Stomach (tissue), 19 donors: ENCODE measurements at places on chromosomes 2 and 18. TPM values are rescaled to one million over a fixed set of nuclear protein-coding genes. Genes with fewer than 3 reads are reported as not detected.

CCDC150 gene
- not detected for polyA plus RNA-seq

GCG gene
- 0.83 TPM for polyA plus RNA-seq

DOK1 gene
- 17.4 TPM for polyA plus RNA-seq

SIGLEC15 gene
- polyA plus RNA-seq = 0.76 TPM

PDCL3 gene
- 21.3 TPM for polyA plus RNA-seq

RNF152 gene
- polyA plus RNA-seq = 7.3 TPM

TMEM169 gene
- 0.05 TPM for polyA plus RNA-seq
